ENCODE measurements at places on chromosomes 2 and 18. TPM values are rescaled to one million over a fixed set of nuclear protein-coding genes. Genes with fewer than 3 reads are reported as not detected.

Gene ASIC4
- total RNA-seq = 0.55 TPM

Gene SCYGR4
- not detected for total RNA-seq

Gene ALPP
- 9.5 TPM for total RNA-seq

- peaks cover 4% of the 10 kb centered on the region for H3K27me3 ChIP-seq
- H3K4me1 ChIP-seq = peaks cover 11% of the 10 kb centered on the region
- no peak within 1 kb of the TSS for H3K27ac ChIP-seq
- DNase-seq = no peak
Measured at GRCh38 chr2:27496357-27497287, at the start of gene GCKR. Gene GCKR (plus strand): TSS chr2:27496839. CDS start chr2:27496905, 66 bp downstream.

DNA sequence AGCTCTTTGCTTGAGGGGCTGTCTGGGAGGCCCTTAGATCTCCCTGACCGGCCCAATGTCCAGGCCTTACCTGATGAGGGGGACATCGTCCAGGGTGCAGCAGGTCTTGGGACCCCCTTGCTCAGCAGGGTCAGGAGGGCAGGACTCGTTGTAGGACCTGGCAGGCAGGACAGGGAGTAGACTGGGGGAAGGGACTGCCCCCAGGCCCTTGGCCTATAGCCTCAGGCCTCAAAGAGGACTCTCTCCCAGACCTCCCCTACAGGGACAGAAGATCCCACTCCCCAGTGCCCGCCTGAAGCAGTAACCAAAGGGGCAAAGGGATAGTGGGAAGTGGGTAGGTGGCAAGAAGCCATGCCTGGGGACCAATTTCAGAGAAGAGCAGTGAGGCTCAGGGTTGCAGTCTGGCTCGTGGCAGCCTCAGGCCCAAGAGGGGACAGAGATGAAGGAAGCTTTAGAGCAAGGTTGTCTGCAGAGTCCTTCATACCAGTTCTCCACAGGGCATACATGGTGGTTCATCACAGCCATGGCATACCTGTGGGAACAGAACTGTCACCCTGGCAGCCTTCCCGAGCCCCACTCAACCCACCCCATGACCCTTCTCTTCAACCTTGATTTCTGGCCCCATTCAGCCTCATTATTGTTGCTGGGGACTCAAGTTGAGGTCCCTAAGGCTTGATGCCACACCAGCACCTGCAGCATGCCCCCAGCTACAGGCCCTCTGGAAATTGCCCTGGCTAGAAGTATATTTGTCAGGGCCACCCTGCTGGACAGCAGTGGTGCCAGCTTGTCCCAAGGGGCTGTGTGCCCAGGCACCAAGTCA is 1.3 kb downstream of the TMEM150A start:
- DNase-seq = no peak
- H3K36me3 ChIP-seq = peaks cover 31% of the 10 kb centered on the region
- no peaks in the 10 kb centered on the region for H3K27me3 ChIP-seq
- peak overlapping the region; percentile 89 for H3K27ac ChIP-seq
- peaks cover 41% of the 10 kb centered on the region for H3K4me1 ChIP-seq
- peak overlapping the region; percentile 79 for H3K4me3 ChIP-seq

DNA sequence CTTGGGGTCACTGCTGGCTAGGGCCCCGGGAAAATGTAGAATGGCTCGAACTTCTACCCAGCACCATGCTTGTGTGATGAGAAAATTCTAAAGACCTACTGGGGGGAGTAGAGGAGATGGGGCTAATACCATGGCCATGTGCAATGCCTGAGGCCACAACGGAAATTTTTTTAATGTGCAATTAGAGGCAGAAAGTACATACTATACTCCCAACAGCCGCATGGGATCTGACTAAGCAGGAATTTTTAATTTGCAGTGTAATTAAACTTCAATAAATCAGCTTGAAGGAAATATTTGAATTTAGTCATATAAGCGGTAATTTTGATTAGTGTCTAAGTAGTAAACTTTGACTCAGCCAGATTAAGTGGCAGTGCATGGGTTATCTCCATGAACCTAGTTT is 53.2 kb upstream of the CNGA3 start:
- no peaks in the 10 kb centered on the region for H3K36me3 ChIP-seq
- no peak overlapping the region for H3K27ac ChIP-seq
- H3K4me1 ChIP-seq = no peaks in the 10 kb centered on the region

DNA sequence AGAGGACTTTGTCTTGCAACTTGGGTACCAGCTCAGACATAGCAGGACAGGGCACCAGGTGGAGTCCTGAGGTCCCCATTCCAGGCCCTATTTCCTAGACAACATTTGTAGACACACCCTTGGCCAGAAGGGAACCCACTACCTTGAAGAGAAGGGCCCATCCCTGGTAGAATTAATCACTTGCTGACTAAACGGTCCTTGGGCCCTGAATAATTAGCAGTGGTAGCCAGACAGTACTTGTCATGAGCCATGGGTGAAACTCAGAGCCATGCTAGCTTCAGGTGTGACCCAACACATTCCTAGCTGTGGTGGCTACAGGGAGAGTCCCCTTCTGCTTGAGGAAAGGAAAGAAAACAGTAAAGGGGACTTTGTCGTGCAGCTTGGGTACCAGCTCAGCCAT is 28.5 kb upstream of the ACTR2 start:
- no peaks in the 10 kb centered on the region for H3K36me3 ChIP-seq
- no peak overlapping the region for H3K4me3 ChIP-seq
- DNase-seq = no peak
- no peaks in the 10 kb centered on the region for H3K4me1 ChIP-seq

GRCh38 chr2:169472249-169472648 is 7.0 kb upstream of the BBS5 start:
- no peak overlapping the region for H3K27ac ChIP-seq
- no peaks in the 10 kb centered on the region for H3K27me3 ChIP-seq
- no peak for DNase-seq
- no peaks in the 10 kb centered on the region for H3K36me3 ChIP-seq

DNA sequence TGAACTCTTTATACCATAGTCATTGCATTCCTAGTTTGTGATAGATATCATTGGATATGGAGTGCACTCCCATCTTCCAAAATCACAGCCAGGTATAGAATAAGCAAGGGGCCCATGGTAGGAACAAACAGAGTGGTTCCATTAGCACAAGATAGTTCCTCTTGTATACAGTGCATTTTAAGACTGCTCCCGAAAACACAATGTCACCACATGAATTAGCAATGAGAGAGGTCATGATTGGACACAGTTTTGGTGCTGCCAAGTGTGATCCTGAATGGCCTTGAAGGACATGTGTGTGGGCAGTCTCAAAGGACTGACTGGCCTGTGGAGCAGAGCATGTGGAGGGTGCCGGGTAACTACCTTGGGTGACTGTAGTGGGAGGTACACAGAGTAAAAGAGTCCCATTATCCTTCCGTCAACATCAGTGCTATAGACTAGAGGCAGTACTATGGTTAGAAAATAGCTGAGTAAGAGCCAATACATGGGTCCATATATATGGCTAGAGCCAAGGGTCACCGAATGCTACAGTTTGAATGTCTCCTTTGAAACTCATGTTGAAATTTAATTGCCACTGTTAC is 549.9 kb downstream of the DSC3 start:
- DNase-seq = no peak
- H3K36me3 ChIP-seq = no peaks in the 10 kb centered on the region
- H3K4me3 ChIP-seq = no peak overlapping the region

- H3K27ac ChIP-seq = no peak overlapping the region
- H3K4me3 ChIP-seq = no peak overlapping the region
- no peaks in the 10 kb centered on the region for H3K36me3 ChIP-seq
Measured at GRCh38 chr18:60838677-60839076, 466.1 kb upstream of the MC4R start.
